ENCODE measurements at places on chromosomes 12 and 14.

DNA sequence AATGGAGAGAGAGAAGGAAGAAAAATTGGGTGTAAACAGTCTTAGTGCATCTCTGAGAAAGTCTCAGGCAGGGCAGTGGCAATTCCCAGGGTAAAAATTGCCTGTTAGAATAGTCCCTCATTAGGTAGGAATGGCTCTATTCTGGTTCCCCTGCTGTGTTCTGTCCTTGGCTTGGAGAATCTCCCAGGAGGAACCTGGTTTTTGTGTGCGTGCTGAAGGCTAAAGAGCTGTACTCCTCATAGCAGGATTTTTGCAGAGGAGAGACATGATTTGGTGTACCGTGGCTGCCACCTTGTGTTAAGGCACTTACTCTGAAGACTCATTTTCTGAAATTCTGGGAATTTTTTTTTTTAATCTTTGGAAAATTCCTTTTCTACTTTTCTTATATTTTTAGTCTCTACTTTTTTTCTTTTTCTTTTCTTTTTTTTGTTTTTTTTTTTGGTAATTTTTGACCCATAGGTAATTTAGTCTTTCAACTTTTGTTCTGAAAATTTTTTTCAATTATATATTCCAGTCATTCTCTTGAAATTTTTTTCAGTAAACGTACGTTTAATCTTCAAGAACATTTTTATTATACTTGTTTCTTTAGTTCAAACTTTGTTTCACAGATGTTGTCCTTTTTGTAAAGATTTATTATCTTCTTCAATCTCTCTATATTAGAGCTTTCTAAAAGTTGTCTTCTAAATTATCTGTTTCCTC is 63.8 kb downstream of the FBXO33 start:
- no peak for DNase-seq

GRCh38 chr12:133204264-133204603 is 22.9 kb downstream of the ZNF268 start:
- no peak for DNase-seq

- DNase-seq, result no peak
Observed at GRCh38 chr14:99137001-99137700, 134.8 kb downstream of the BCL11B start.

- no peak for DNase-seq
Observed at GRCh38 chr14:99118946-99119345, 153.1 kb downstream of the BCL11B start.

DNA sequence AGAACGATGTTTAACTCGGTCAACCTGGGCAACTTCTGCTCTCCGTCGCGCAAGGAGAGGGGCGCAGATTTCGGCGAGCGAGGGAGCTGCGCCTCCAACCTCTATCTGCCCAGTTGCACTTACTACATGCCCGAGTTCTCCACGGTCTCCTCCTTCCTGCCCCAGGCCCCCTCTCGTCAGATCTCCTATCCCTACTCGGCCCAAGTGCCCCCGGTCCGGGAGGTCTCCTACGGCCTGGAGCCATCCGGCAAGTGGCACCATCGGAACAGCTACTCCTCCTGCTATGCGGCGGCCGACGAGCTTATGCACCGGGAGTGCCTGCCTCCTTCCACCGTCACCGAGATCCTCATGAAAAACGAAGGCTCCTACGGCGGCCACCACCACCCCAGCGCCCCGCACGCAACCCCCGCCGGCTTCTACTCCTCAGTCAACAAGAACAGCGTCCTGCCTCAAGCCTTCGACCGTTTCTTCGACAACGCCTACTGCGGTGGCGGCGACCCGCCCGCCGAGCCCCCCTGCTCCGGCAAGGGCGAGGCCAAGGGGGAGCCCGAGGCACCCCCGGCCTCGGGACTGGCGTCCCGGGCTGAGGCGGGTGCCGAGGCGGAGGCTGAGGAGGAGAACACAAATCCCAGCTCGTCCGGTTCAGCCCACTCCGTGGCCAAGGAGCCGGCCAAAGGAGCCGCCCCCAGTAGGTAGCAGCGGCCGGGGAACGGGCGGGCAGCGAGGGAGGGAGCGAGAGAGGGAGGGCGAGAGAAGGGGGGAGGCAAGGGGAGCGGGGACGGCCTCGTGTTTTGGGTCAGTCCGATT is 513 bp downstream of the HOXC11 start:
- DNase-seq, result no peak

DNA sequence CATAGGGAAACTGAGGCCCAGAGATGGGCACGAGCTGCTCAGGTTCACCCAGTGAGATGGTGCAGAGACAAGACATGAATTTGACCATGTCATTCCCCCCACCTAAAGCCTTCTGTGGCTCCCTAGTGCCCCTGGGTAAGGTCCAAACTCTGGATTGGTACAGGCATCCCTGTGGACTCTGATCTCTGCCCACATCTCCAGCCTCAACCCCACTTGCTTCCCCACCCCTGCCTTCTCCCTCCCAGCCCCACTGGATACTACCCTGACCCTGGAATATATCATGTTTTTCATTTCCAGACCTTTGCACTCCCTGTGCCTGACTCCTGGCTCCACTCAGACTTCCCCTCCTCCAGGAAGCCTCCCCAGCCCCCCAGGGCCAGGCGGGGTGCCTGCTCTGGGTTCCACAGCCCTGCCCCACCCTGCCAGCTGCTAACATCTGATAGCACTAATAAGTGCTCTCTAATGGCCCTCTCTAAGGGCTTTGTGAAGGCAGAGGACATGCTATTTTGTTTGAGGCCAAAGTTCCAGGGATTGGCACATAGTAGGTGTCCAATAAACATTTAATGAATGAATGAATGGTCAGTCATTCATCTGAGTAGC is 1.1 kb upstream of the SDSL start:
- no peak for DNase-seq

DNA sequence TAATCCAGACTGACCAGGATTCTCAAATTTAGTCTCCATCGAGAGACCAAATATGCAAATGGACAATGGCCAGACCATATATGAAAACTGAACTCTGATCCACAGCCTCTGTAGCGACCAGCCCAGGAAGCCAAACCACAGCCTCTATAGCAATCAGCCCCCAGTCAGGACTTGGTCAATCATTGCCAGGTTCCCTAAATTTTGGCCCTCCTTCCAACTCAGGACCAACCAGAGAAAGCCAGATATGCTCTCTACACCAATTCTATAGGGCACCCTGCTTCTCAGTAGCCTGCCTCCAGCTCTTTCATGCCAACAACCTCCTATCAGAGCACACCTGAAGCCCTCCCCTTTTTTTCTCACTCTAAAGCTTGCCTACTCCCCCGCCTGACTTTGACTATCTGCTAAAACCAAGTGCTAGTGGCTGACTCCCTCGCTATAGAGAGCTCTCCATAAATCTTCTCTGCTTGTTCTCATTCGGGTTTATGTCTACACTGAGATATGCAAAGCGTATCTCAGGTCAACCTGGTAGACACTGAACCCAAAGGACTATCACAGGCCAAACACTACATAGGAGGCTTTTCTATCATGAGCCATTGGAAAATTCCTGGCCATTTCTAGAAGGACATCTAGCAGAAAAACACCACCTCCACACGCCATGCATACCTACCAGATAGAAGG is 110.5 kb upstream of the FUT8 start:
- no peak for DNase-seq

- DNase-seq, result no peak
Observed at GRCh38 chr12:71011261-71011660, 90.7 kb upstream of the PTPRR start.

DNA sequence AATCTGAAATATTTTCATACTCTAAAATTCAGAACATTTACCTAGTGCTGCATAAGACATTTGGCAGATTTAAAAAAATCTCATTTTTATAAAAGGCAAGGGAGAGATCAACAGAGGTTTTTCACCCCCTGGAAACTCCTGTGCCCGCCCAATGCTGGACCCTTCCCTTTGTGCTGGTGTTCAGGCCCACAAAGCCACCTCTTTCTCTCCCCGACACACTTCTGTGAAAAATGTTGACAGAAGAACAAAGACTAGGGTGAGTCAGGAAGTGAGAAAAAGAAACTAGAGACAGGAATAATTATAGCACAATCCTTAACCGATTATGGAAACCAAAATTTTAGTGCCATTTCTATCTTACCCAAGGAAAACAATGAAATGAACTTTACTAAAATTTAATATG is 197.7 kb upstream of the STXBP6 start:
- no peak for DNase-seq

DNA sequence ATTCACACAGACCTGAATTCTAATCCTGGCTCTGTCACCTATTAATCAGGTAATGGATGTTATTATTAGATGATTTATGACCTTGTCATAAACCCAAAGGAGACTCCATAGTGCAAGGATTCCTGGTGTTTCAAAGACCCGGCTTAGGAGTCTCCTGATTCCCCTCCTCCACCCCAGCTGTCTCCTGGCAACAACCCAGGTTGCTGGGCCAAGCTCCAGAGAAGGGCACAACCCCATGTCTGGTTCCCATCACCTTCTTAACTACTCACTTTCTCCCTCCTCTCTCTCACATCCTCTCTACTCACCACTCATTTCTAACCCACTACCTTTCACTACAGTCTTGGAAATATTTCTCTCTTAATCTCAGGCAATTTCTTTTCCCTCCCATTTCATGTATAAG is 41.6 kb downstream of the RHOJ start:
- DNase-seq, result no peak

- DNase-seq, result no peak
Observed at GRCh38 chr12:118346895-118347294, 25.8 kb downstream of the TAOK3 start.

DNA sequence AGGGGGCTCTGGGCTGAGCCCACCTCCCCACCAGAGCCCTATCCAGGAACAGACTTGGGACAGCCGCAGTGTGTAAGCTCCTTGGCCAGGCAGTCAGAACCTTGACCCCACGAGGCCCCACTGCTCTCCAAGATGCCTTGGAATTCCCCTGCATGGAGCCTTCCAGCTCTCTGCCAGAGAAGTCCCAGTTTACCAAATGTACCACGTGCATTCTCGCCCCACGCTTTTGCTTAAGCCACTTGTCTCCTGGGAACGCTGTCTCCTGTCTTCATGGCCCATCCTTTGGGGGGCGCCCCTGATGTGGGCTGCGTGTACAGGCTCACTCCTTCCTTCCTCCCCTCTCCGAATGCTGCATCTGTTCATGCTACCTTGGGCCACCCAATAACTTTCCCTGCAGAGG is 7.9 kb downstream of the FAIM2 start:
- DNase-seq, result no peak

- DNase-seq, result no peak
Observed at GRCh38 chr12:6563448-6564050, 4.5 kb downstream of the NOP2 start.

GRCh38 chr12:15220451-15220850 is 766 bp downstream of the RERG start:
- no peak for DNase-seq

GRCh38 chr12:47022296-47022695 is 57.1 kb upstream of the PCED1B start:
- no peak for DNase-seq

GRCh38 chr12:47100160-47100559 is 20.4 kb upstream of the AMIGO2 start:
- DNase-seq, result no peak
